ENCODE measurements at places on chromosomes 7 and 10.
A peak's percentile ranks its signal among the peaks of the same experiment; 100 is the strongest.

DNA sequence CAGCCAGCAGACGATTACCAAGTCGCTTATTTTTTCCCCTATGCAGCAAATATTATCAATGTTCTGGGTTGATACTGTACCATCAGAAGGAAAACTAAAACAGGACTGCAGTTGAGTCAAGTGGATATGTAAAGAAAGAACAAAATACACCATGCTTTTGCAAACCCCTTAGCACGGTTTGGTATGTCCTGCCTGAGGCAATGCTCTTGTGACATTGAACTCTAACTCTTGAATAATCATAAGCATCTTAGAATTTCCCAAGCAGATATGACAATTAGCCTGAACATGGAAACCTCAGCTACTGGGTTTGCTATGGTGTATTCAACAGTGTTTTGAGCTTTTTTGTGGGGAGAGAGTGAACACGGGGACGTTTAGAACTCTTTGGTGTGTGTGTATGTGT, 107.4 kb downstream of the ETV1 start:
- no peak for DNase-seq

DNA sequence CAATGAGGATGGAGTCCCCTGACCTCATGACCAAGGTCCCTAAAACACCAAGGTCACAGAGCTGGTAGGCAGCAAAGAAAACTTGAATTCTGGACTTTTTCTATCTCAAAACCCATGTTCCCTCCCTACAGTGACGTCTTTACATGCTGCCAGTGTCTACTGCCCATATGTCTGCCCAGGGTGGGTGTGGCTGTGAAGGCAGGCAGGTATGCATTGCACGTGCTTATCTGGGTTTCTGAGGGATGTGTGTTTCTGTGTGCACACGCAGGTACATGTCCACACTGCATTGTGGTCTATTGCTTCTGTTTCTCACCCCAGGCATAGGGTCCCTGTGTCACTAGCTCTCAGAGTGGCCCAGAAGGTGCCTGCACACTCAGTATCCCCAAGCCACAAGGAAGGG, 13.5 kb downstream of the ATP6V1F start:
- DNase-seq: no peak

GRCh38 chr10:76291175-76291574, 859.8 kb downstream of the LRMDA start:
- DNase-seq: no peak

- no peak for DNase-seq
These were observed 108.8 kb upstream of the CDK1 start for GRCh38 chr10:60669501-60669900.

DNA sequence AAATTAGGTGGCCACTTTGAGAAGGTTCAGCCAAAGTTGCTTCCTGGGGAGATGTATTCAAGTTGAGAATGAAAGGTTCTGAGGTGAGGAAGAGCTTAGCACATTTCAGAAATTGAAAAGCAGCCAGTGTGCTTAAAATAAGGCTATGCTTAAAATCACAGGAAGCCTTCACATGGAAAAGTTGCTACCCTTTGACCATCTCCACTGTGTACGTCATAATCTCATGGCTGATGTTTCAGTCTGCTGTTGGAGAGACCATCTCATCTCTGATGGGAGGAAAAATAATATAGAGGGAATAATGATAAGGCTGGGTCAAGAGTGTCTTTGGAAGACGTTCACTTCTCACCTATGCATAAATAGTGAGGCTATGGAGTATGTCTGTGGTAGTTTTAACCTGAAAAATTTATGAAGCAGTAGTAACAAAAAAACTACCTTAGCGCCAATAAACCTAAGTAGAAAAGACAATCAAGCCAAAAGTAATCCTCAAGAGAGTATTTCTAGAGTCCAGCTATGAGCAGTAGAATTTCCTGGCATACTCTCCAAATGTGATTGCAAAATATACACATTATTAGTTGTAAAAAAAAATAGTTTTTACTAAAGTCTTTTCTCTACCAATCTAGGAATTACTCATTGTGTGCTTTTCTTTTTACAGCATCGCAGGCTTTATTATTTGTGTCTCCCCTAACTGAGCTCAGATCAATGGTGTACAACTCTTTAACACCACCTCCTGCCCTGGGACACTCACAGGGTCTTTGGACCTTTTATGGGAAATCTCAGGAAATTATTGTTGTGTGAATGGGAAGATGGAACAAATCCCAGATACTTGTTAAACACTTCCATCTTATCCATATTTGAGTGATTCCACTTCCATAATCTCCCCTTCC, 435.2 kb upstream of the LRGUK start:
- no peak for DNase-seq

GRCh38 chr10:19848226-19848985, 32.2 kb downstream of the PLXDC2 start:
- DNase-seq: no peak

GRCh38 chr7:149310113-149310836, 48.3 kb downstream of the ZNF783 start:
- DNase-seq: no peak

GRCh38 chr10:126199221-126199998, 188.9 kb downstream of the ADAM12 start:
- no peak for DNase-seq

- DNase-seq: no peak
These were observed 259.6 kb downstream of the RPS24 start for GRCh38 chr10:78292982-78293865.

DNA sequence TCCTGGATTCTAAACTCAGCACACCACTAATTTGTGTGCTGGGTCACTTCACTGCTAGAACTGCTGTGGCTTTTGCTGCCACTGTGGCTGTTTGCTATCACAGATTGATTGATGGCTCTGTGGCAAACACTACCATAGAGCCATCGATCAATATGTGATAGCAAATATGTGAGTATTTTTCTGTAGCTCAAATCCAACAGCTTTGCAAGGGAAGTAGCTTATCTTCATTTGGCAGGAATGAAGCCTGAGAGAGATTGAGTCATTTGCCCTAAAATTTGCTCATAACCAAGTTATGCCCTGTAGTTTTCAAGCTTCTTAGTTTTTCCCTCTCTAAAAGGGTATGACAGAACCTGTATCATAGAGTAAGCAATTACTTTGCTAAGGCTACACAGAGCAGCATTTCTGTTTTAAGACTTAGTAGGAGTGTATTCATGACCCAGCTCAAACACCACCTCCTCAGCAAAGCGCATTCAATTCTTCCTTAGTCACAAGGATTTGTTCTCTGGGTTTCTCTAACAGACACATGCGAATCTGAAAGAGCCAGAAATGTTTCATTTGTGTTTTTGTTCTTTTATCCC, 43.1 kb downstream of the MINPP1 start:
- DNase-seq: no peak

- no peak for DNase-seq
These were observed 4.2 kb upstream of the NANOS1 start for GRCh38 chr10:119025336-119025735.

DNA sequence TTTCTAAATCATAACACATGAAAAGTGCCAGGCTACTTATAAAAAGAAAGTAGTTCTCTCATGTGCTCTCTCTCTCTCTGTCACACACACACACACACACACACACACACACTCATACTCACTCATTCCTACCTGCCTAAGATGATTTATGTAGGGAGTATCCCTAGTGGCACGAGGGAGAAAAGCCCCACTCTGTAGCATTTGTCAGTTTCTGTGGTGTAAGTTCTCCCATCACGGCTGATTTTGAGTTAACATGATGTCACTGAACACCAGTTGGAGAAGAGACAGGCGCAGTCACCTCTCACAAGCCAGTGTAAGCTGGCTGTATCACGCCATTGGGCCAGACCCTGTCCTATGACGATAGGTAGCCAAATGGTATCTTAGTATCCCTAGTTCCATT, 395.4 kb downstream of the SFMBT2 start:
- no peak for DNase-seq

GRCh38 chr7:80942261-80943041, 23.6 kb upstream of the SEMA3C start:
- DNase-seq: no peak

DNA sequence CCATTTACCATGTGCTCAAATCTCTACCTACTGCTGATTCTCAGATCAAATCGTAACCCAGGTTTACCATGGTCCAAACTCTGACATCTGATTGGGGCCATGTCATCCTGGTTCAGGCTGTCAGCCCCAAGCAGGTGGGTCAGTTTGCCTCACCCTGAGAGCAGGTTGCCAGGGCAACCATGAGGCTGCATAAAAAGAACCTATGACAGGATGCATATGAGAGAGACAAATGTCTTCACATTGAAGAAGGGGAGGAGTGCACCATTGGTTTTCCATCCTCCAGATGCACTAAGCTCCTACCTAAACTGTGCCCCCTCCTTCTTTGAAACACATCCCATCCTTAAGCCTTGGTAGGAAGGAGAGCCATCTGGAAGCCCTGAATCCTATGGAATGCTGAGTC, 10.2 kb downstream of the PRSS1 start:
- no peak for DNase-seq

DNA sequence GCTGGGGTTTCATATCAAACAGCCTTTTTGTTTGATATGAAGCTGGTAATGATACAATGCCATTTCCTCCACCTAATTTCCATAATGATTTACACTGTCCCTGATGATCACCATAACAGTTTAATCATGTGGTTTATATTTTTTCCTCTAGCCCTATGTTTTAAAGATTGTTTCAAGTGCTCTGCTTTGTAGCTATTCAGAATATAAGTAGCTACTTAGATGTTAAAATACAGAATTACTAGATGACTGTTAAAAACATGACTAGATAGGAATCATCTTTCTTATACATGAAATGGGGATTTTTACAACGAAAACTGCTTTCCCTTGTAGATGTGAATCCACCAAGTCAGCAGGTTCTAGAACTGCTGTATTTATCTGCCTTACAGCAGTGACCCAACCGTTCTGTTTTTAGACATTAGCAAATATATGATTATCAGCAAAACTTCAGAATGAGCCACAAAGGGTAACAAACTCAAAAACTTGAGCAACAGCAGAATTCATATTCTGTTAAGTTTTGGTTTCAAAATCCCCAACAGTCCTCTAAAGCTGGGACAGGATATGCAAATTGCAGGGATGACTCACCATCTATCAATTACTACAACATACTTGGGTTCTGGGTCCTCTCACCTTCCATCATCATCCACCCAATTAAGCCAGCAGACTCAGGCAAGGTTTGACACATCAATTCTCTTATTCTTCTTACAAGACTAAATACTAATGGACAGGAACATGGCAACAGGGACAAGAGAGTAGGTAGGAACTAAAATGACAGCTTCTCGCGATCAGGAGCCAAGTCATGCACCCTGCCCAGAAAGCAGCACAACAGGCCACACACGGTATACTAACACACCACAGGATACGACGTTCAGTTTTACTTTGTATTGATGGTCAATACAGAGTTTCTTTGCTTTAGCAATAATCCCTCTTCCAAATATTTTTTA, 83.9 kb downstream of the PIP4K2A start:
- DNase-seq: no peak

DNA sequence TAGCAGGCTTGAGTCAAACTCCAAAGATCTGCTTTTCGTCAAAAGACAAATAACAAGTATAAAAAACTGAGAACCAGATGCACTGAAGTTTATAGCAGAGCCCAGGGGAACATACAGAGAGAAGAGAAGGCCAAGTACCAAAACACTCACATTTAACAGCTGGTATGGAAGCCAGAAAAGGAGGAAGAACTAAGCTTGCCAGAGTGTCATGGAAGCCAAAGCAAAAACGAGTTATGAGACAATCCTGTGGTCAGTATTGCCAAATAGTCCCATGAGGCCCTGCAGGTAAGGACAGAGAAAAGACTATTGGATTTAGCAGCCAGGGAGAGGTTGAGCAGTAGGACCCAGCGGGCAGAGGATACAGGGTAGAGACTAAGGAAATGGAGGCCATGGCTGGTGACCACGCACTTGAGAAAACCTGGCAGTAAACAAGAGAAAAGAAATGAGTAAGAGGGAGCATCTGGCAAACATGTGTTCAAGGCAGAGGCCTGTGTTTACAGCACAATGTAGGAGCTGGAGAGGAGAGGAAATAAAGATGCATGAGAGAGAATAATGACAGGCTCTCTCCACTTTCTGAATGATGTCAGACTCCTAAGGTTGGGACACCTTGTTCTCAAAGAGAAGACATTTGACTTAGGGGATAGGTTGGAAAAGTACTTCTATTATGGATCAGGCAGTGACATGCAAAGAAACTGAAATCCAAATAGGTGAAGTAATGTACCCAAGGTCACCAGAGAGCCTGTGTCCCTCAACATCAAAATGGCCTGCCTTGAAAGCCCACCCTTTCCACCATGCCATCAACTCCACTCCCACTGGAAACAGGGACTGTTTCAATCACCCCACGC, 9.1 kb downstream of the CREB3L2 start:
- DNase-seq: no peak

DNA sequence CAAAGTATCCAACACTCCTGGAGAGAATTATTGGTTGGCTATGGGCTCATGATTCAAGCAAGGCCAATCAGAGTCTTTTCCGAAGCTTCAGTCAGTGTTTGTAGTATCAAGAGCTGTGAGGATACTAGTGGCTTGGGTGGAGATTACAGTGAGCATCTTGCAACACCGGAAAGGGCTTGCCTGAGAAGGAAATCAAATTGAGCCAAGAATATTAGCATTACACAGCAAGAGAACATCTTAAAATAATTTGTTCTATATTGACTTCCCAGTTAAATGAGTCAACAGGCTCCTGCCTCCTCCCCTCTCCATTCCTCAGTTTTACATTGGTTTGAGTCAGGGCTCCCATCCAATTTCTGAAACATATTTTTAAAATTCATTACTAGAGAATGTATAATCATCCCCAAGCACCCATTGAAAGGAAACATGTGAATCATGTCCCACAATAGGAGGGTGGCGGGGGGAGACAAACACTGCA, 127.4 kb downstream of the ELAPOR2 start:
- DNase-seq: no peak

GRCh38 chr7:155795951-155796350, 16.3 kb downstream of the SHH start:
- DNase-seq: peak; percentile 13

All from activated CD4-positive, CD25-positive, alpha-beta regulatory T cell treated with anti-CD3 and anti-CD28 coated beads, Interleukin-2, amount 50 U/mL, for 72 hours (primary cell).